ENCODE measurements at places on chromosomes 11 and 22. TPM values are rescaled to one million over a fixed set of nuclear protein-coding genes. Genes with fewer than 3 reads are reported as not detected.

The FJX1 gene
- total RNA-seq, result 0.75 TPM

The CLMP gene
- total RNA-seq, result 2.9 TPM

The C11orf91 gene
- 0.53 TPM for total RNA-seq

DNA sequence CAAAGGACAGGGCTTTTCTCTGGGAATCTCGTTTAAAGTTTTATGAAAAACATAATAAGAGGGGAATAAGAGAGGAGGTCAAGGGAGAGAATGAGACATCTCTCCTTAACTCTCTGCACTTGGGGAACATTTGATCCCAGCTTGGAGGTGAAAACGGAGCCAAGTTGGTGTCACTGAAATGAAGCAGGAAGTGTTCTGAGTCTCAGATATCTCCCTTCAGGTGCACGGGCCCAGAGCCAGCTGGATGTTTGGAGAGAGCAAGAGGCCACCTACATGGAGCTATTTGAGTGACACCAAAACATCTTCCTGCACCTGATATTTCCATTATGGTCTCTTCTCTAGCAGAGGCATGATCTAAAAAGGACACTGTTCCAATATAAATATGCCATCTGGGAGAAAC is 85.7 kb downstream of the BLID start:
- H3K36me3 ChIP-seq, result no peaks in the 10 kb centered on the region
- no peak overlapping the region for H3K27ac ChIP-seq
- no peak for DNase-seq
- H3K4me1 ChIP-seq, result no peaks in the 10 kb centered on the region
- no peak overlapping the region for H3K4me3 ChIP-seq

- peaks cover 29% of the 10 kb centered on the region for H3K36me3 ChIP-seq
- H3K4me1 ChIP-seq, result no peaks in the 10 kb centered on the region
- peaks cover 34% of the 10 kb centered on the region for H3K27me3 ChIP-seq
- no peak overlapping the region for H3K27ac ChIP-seq
- peak; percentile 77 for DNase-seq
These were observed 1.3 kb downstream of the FAM180B start for GRCh38 chr11:47587723-47588326.

DNA sequence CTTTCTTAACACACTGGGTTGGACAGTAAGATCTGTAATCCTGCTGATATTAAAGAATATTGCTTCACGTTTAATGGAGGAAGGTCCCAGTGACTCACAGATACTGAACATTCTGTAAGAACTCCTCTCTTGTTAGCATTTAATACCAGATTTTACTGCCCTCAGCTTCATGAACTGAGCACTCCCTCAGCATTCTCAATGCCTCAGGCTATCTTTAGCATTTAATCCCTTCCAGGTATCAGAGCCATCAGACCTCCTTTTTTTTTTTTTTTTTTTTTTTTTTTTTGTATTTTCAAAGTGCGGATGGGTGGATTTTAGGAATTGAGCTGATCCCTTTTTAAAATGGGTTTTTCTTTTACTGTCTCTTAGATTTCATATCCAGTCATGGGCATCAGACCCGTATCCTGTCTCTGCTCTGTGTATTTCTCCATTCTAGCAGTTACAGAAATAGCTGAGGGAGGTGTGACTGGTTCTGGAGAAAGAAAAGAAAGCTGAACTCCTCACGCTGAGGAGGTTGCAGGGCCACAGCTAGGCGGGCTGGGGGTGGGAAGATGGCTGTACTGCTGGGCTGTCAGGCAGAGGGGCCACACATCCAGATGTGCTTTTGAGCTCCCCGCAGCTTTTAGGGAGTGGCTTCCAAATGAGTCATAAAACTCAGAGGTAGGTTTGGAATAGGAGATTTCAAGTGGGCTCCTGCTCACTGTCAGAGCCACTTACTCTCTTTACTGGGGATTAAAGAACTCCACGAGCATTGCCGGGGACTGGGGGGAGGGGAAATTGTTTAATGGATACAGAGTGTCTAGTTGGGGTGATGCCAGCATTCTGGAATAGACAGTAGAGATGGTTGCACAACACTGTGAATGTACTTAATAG is 97.0 kb downstream of the SYT9 start:
- no peaks in the 10 kb centered on the region for H3K36me3 ChIP-seq
- no peaks in the 10 kb centered on the region for H3K27me3 ChIP-seq
- H3K27ac ChIP-seq, result no peak overlapping the region
- no peak overlapping the region for H3K4me3 ChIP-seq

Measured in psoas muscle (tissue), 8 donors.